ENCODE measurements at places on chromosomes 4 and X.

GRCh38 chrX:39112143-39112542 lies 310.9 kb downstream of the MID1IP1 start:
- DNase-seq, result no peak

DNA sequence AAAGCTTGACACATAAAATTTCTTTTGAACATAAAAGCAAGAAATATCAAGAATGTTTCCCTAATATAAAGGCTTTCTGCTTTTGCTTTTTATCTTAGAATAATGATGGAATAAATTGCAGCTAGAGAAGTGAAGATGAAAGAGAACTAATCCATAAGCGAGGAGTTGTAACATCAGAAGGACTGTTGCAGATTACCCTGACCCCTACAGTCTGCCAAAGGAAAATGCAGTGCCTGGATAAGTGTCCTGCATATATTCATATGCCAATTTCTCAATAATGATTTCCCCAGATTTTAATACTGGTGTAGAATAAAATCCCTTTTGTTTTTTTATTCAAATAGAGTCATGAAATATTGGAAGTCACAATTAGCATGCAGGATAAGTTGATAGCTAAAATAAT lies 115.9 kb downstream of the MAGEC2 start:
- DNase-seq, result no peak

DNA sequence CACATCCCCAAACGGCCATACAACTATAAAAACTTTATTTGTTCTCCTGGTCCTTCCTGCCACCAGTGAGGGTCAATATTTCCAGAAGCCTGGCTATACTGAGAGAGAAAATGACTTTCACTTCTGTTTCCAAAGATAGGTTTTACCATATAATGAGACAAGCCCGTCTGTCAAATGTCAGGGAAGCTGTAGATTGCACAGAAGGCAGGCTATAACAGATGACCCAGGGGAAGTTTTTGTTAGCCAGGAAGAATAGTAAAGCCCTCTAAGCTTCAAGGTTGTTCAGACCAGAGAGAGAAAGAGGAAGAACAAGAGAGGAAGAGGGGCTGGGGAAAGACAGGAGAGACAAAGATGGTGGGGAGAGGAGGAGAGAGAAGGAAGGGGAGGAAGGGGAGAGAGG lies 217.5 kb downstream of the GBA3 start:
- DNase-seq, result no peak

DNA sequence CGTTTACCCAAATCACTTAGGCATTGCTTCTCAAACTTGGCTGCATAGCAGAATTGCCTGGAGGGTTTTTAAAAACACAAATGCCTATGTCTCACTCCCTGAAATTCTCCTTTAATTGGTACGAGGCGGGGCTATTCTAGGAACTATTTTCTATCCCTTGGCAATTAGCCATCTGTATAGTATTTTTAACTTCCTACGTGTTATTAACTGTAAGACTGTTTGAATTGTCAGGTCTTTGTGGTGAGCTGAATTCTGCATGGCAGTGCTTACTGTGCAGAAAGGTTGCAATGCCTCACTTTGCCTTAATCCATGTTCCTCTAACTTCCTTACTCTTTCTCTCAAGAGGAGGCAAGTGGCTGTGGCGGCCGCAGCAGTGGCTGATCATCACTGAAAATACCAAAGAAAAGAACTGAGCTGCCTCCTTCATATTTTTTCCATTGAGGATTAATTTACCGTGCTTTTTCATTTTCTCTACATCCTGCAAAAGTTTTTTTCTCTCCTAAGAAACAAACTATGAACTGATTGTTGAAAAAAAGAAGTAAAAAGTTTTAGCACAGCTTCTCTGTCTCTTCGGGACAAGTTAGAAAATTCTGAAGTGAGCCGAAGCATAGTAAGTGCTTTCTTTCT lies at the start of gene SHROOM3:
TSS of gene SHROOM3 (plus strand) at position 329 of the 627 bp plus-strand sequence. CDS start 824 bp downstream, outside the sequence.
- DNase-seq, result no peak

DNA sequence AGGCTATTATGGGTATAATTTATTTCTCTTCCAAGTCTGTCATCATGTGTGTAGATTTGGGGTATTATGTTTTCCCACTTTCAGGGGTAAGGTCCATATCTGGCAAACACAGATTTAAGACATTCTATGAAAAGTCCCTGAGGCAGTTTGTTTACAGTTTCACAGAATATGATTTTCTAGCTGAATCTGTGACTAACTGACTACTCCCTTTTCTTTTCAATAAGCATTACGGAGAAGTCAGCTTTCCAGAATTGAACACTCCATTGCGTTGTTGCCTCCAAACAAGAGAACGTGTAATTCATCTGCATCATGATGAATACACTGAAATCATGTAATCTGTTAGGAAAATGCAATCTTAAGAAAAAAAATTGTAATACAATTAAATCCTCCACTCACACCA lies 226.7 kb upstream of the SFRP2 start:
- DNase-seq, result no peak

DNA sequence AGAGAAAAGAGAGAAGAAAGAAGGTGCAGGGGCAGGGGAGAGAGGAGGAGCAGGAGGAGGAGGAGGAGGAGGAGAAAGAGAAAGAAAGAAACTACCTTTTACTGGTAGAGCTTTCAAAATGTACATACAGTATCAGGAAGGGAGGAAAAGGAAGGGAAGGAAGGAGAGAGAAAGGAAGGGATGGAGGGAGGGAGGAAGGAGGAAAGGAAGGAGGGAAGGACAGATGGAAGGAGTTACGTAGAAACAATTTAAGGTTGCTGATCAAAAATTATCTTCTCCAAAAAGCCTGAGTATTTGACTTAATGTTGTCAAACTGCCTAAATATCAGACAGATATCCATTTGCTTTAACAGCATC lies 13.4 kb downstream of the TBC1D9 start:
- no peak for DNase-seq

DNA sequence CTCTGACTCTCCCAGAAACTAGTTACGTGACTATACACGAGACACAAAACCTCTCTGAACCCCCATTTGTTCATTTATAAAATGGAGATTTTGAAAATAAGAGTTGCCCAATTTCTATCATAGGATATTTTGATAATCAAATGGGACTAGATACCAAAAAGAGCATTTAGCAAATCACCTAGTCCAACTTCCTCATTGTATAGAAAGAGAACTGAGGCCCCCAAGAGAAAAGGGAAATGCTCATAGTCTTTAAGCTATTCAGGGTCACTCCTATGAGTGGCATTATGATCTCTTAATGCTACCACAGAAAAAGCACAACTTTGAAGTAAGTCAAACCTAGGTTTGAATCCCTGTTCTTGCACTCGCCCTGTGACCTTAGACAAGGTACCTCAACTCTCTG lies 62.7 kb downstream of the BMP15 start:
- DNase-seq, result no peak

Measured in left cardiac atrium (tissue), 4 donors.